Upper lobe of left lung (tissue), 6 donors: ENCODE measurements at places on chromosomes 1 and 21.

GRCh38 chr1:172954476-172955150 lies 96.1 kb downstream of the TNFSF18 start:
- no peak for DNase-seq

GRCh38 chr21:35190201-35190701 lies 141.1 kb upstream of the RUNX1 start:
- no peak for DNase-seq

DNA sequence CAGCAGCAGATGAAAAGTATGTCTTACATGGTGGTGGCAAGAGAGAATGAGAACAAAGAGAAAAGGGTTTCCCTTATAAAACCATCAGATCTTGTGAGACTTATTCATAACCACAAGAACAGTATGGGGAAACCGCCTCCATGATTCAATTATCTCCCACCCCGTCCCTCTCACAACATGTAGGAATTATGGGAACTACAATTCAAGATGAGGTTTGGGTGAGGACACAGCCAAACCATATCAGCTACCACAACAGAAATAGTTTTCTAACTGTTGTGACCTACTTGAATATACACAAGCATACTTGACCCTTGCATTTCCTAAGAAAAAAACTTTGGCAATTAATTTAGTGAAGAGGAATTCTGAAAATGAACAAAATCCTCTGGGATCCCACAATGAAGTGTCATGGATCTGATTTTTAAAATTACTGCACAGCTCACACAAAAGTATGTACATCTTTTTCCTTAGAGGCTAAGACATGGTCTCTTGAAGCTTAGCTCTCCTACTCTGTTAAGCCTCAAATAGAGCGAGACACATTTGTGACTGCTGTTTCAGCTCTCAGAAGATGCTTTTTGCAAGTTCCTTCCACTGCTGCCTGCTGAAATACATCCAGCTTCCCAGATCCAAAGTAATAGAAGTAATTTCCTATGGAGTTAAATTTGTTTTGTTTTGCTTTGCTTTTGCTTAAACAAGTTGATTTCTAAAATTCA lies 265.8 kb downstream of the DPYD start:
- no peak for DNase-seq

DNA sequence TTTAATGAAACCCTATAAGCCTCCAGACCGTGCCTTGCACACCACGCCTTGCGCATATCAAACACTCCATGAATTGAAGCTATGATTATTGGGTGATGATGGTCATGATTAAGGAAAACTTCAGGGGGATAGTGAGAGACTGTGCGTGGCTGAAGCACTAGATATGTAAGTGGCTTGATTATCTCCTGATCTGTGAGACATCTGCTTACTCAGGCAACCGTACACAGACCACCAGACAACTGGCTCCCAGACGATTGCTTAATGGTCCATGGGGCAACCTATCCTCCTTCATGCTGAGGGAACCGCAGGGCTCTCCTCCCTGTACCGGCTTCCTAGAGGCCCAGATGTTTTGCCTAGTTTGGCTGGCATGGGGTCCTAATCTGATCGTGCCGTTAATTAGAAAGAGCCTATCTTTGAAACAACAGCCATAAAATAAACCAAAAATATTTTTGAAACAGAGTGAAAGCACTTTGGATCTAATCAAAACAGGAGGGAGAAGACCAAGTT lies 51.6 kb downstream of the IRF2BP2 start:
- DNase-seq, result no peak

GRCh38 chr21:32966120-32966519 lies 59.6 kb upstream of the OLIG2 start:
- no peak for DNase-seq

GRCh38 chr1:9859281-9860014 lies 35.7 kb upstream of the CLSTN1 start:
- no peak for DNase-seq

GRCh38 chr1:93800856-93801255 lies 78.2 kb downstream of the DNTTIP2 start:
- DNase-seq, result no peak

DNA sequence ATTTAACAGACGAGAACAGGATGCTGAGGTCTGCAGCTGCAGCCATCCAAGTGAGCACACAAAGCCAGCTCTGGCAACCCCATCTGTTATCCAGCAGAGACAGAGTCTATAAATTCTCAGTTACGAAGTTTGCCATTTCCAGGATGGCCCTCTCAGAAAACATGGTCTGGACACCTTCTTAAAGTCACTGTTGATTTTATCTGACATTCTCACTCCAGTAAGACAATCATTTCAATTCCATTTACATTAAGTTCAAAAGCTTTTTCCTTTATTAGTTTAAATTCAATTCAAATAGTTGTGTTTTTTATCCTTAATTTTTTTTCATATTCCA lies 125.5 kb downstream of the DMRTB1 start:
- DNase-seq, result no peak

DNA sequence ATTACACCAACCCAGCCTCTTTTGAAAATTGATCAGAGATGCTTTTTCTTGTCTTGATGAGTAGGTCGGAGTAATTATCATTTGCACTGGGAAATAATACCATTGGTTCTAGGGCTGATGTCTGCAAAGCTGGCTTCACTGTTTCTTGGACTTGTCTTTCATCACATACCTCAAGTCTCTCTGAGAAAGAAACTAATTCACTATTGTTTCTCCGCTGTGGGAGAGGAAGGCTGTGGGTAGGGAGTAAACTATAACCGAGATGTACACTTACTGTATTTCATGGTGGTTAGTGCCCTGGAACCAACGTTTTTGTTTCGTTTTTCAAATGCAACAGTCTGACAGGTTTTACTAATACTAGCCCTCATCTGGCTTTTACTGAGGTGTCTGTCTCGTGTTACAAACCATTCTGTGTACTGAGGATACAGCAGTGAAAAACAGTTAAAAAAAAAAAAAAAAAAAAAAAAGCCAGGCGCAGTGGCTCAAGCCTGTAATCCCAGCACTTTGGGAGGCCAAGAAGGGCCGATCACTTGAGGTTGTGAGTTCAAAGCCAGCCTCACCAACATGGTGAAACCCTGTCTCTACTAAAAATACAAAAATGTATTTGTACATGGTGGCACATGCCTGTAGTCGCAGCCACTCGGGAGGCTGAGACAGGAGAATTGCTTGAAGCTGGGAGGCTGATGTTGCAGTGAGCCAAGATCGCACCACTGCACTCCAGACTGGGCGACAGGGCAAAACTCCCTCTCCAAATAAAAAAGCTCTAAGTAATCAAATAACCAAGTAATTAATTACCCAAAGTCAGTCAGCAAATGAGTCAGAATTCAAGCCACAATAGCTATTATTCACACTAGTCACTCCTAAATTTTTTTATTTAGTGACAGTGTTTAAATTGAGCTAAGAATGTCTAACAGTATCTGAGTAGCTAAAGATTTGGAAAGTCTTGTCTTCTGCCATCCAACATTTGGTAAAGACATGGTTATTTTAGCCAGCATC lies 23.3 kb downstream of the TOMM20 start:
- no peak for DNase-seq

- no peak for DNase-seq
These were observed 46.7 kb downstream of the RPRD2 start for GRCh38 chr1:150410582-150411101.

DNA sequence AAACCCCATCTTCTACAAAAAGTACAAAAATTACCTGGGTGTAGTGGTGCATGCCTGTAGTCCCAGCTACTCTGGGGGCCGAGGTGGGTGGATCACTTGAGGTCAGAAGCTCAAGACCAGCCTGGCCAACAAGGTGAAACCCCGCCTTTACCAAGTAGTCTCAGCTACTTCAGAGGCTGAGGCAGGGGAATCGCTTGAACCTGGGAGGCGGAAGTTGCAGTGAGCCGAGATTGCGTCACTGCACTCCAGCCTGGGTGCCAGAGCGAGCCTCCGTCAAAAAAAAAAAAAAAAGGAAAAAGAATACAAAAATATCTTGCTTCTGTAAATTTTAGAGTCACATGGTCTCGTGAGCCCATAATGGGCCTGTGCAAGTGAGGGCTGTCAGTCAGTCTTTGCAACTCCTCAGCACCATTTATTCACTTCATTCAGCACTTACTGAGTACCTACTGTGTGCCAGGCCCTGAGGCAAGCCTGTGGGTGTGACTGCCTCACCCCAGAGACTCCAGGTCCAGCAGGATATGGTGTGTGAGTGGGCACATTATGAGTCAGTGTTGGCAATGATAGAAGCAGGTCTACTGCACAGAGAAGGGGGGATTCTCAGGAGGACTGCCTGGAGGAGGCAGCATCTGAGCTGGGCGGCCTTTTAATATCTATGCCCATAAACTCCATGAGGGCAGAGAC lies 46.8 kb upstream of the TARDBP start:
- DNase-seq, result no peak

- no peak for DNase-seq
These were observed 50.4 kb upstream of the RIPK4 start for GRCh38 chr21:41817228-41817627.
